Kidney (tissue), 22 donors: ENCODE measurements at places on chromosomes 2 and 18. TPM values are rescaled to one million over a fixed set of nuclear protein-coding genes. Genes with fewer than 3 reads are reported as not detected.

Gene CPLX4
- not detected for total RNA-seq

Gene SCN7A
- total RNA-seq: 3.6 TPM

Gene CXCR1
- 0.09 TPM for total RNA-seq

Gene FZD7
- 14.0 TPM for total RNA-seq

Gene KIF1A
- total RNA-seq: 0.54 TPM

Gene ELMOD3
- total RNA-seq: 15.3 TPM

Gene STK16
- 29.9 TPM for total RNA-seq

Gene IGFBP5
- 572 TPM for total RNA-seq

Gene SERPINB13
- not detected for total RNA-seq

Gene RNF144A
- 12.3 TPM for total RNA-seq

Gene GPR39
- total RNA-seq: 8.7 TPM

Gene CRYGD
- total RNA-seq: not detected

Gene NOTO
- not detected for total RNA-seq

Gene ST6GAL2
- total RNA-seq: 1.2 TPM

Gene ALPP
- not detected for total RNA-seq

Gene REG3G
- 8.8 TPM for total RNA-seq

Gene GALNT1
- 59.3 TPM for total RNA-seq

Gene NCKAP5
- 2.9 TPM for total RNA-seq

Gene RESP18
- not detected for total RNA-seq

Gene UBXN2A
- 11.9 TPM for total RNA-seq

Gene IL37
- total RNA-seq: not detected

Gene PTMA
- 1,173 TPM for total RNA-seq

Gene CIB4
- total RNA-seq: not detected

Gene DLGAP1
- total RNA-seq: 32.8 TPM

Gene IL1A
- 0.13 TPM for total RNA-seq

Gene SKOR2
- total RNA-seq: not detected

Gene RAB6D
- 0.16 TPM for total RNA-seq

Gene TEX44
- not detected for total RNA-seq

Gene INHBB
- 3.7 TPM for total RNA-seq
